ENCODE measurements at places on chromosomes 12 and 14.

DNA sequence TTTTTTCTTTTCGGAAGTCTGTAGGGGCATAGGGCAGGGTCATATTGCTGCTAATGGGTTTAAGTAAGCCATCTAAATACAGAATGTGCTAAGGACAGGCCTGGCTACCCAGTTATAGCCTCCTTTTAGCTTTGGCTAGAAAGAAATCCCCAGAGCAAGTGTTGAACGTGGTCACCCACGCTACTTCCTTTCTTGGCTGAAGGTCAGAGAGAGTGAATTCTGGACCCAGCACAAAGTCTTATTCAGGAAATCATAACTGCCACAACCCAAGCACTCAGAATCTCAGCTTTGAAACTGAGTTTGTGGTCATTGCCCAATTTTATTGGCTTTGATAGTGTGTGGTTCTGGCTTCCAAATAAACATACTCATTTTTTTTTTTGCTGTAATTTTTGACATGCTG lies 542.1 kb upstream of the ATP2B1 start:
- no peak for DNase-seq

DNA sequence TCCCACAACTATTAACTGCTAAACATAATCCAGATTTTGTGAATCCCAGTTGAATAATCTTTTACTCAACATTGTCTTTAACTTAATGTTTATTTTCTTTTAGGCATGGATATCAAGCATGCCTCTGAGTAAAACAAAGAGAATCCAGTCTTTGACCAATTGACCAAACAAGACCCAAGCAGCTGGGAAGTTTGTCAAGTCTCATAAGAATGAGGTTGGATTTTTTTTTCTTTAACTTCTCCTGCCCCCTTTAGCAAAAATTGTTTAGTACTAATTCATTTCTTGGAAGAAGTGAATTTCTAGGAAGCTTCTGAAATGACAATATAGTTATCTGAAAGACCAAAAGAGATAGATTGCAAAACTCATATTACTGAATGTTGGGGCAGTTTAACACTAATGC lies 89.9 kb downstream of the OTOGL start:
- DNase-seq = peak; percentile 61

DNA sequence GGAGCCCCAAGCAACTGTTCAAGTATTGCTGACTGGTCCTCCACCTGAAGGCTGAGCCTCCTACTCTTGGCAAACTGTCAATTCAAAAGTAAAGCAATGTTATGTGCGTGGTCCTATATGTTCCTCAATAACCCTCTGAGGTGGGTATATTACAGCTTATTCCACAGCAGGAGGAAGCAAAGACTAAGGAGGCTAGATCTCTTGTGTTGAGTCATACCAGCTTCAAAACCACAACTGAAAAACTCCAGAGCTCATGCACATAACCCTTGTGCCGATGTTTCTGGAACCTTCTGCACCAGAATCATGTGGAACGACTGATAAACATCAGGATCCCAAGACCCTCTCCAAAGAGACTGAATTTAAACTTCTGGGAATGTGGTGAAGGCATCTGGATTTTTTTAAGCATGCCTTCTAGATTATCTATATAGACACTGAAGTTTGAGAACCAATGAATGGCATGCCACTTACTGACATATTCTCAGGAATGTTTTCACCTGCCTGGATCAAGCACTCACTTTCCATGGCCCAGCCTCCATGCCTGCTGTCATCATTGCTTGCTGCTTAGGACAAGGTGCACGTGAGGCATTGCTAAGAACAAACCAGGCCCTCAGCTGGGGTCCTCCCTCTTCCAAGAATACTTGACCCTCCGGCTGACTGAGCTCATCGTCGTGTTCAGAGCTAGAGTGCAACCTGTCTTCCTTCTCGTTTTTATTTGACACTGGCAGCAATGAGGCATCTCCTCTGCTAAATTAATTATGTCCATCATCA lies 194.7 kb downstream of the BCL11B start:
- DNase-seq = no peak

DNA sequence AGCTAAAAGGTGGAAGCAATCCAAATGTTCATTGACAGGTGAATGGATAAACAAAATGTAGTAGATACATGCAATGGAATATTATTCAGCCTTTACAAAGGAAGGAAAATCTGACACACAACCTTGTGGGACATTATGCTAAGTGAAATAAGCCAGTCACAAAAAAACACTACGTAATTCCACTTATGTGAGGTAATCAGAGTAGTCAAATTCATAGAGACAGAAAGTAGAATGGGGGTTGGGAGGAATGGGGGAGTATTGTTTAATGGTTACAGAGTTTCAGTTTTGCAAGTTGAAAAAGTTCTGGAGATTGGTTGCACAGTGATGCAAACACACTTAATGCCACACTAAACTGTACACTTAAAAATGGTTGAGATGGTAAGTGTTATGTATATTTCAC lies 62.8 kb downstream of the LIN52 start:
- DNase-seq = no peak

- DNase-seq = peak; percentile 64
Observed at GRCh38 chr12:118544569-118544968, 168.2 kb downstream of the SUDS3 start.

GRCh38 chr12:6198051-6198450 lies 2.1 kb upstream of the CD9 start:
- DNase-seq = no peak

DNA sequence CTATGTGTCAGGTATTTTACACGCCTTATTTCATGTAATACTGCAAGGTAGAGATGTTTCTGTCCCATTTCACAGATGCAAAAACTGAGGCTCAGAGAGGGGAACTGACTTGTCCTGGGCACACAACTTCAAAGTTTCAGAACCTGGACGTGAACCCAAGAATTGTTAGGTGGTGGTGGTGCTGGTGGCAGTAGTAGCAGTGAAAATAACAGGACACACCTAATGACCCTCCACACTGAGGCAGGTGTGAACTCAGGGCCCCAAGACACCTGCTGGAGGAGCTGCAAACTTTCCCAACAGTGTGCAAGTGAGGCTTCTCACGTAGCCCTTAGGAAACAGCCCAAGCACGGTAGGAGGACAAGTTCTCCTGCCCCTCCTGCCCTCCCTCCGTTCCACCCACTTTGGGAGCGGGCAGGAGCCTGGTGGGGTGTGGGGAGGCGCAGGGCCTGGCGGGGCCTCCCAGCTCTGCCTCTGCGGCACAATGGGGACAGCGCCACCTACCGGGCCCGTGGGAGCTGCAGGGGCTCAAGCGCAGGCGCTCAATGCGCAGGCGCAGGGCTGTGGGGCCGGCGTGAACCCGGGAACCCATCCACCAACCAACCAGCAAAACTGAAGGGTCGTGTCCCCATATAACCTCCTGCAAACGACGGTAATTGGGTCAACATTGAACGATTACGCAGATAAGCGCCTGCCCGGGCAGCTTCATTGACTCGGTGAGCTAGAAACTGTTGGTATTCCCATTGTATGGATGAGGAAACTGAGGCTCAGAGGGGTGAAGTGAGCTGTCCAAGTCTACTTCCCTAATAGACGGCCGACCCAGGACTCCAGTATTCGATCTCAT lies 12.0 kb upstream of the TRPV4 start:
- DNase-seq = peak; percentile 60

DNA sequence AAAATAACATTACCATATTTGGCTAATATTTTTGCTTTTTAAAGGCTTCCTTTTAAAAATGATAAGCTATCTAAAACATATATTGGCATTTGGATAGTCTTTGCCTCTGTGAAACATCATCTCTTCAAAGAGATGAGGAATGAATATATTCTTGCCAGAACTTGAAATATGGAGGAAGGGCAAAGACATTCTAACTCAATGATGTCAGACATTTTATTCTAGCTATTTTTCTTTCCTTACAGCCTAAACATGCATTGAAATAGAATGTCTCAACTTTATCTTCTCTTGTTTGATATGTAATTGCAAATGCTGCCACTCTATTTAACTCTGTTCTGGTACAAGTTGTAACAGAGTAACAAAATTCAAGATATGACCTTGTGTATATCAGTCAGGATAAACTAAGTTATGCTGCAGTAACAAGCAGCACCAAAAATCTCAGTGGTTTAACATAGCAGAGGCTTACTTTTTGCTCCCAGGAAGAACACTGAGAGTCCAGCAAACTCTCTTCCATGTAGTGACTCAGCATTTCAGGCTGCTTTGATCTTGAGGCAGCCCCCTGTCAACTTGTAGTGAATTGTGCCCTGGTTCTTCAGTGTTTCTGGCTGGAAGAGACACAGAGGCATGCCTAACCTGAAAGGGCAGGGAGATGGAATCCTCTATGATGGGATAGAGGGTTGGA lies 11.0 kb downstream of the IRAK3 start:
- no peak for DNase-seq

DNA sequence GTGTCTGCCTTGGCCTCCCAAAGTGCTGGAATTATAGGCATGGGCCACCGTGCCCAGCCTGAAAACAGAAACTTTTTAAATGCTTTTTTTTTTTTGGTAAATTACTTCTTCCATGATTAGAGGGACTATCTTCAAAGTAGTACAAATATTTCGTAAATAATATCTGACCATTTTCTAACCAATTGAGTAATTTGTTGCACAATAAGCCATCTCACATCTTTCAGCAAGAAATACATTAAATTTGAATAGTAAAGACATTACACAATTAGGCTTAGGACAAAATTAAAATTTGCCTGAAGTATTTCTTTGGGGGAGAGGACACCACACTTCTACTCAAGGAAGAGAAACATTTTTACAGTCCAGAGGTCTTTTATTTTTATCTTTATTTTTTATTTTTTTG lies 84.7 kb upstream of the STRN3 start:
- DNase-seq = no peak

GRCh38 chr14:35416108-35416750 lies 11.7 kb upstream of the NFKBIA start:
- no peak for DNase-seq

DNA sequence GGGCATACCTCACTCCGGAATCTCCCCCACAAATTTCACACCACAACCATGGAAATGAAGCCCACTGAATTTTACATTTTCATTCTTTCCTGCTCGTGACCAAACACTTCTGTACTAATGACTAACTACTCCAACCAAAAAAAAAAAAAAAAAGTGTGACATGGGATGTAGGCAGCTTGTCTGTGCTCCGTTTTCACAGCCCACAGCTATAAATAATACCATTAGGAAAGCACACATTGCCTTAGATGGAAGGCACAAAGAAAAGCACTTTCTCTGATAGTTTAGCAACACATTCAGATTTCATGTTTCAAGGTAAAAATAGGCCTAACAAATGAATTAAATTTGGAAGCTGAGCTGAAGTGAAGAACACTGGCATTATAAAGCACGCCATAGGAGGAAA lies 42.5 kb downstream of the DUSP6 start:
- DNase-seq = no peak

GRCh38 chr12:126404293-126404881 lies 1339.2 kb downstream of the AACS start:
- no peak for DNase-seq

GRCh38 chr14:72625689-72626088 lies 268.2 kb downstream of the DPF3 start:
- DNase-seq = no peak

GRCh38 chr12:5453466-5453865 lies 21.6 kb downstream of the NTF3 start:
- DNase-seq = no peak

DNA sequence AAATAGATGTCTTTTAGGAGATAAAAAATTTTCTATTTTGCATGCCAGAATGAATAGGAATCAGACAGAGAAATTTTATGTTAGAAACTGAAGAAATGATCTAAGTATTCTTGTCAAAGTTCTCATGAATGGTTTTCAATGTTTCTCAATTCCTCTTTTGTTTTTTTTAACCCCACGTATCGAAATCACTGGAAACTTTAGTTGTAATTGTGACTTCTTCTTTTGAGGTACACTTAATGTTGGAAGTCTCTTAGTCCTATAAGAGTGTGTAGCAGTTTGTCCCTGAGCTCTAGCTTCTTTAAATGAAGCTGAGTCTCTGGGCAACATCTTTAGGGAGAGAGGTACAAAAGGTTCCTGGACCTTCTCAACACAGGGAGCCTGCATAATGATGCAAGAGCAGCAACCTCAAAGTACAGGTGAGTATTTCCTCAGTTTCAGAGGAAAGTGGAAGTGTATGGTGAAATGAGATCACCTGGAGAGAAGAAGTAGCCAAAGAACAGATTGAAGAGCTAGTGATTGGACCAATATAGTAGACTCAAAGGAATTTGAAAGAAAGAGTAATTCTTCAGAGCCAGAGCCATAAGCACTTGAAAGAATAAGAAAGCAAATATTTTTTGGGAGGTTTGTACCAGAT lies at the start of gene CLEC6A:
Gene CLEC6A (plus strand): TSS at position 236 of the 634 bp plus-strand sequence. CDS start 150 bp downstream, at position 386.
- no peak for DNase-seq

GRCh38 chr14:103123634-103124500 lies 606 bp downstream of the TNFAIP2 start:
- DNase-seq = no peak

- peak; percentile 27 for DNase-seq
Observed at GRCh38 chr14:95431199-95432143, 85.0 kb downstream of the SYNE3 start.

GRCh38 chr12:67482751-67483661 lies 165.5 kb upstream of the DYRK2 start:
- peak; percentile 33 for DNase-seq
